CD4-positive, alpha-beta T cell treated with Interferon alpha-2 for 1 hour (primary cell): ENCODE measurements at places on chromosomes 5 and 9.

- DNase-seq, result peak; percentile 20
Measured at GRCh38 chr5:151427258-151427657, 20.1 kb upstream of the SLC36A1 start.

GRCh38 chr5:99644822-99645221 is 716.0 kb upstream of the CHD1 start:
- no peak for DNase-seq

- DNase-seq, result no peak
Measured at GRCh38 chr9:72420783-72421182, 55.8 kb upstream of the ZFAND5 start.

- no peak for DNase-seq
Measured at GRCh38 chr5:151153300-151153699, 4.3 kb downstream of the ANXA6 start.

- DNase-seq, result no peak
Measured at GRCh38 chr5:96228408-96228807, 204.6 kb downstream of the PCSK1 start.

- DNase-seq, result no peak
Measured at GRCh38 chr5:180367991-180368390, 14.9 kb upstream of the GFPT2 start.

GRCh38 chr9:2413160-2413805 is 208.3 kb upstream of the VLDLR start:
- no peak for DNase-seq

GRCh38 chr5:139232147-139232724 is 34.1 kb upstream of the SIL1 start:
- no peak for DNase-seq

DNA sequence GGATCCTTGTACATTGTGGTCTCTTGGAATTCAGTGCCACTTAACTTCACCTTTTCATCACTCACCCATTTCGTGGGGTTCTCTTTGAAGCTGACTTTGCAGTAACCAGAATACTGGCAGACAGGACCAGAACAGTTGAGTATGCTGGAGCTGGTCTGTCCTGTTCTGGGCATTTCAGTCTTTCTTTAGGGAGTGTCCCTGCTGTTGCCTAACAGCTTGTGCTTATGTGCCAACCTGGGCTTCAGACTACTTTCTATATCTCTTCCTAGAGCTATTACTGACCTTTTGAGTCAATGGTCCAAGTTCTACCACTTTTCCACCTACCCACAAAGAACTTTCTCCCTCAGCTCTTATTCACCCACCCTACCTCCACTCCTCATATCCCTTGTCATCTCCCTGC is 10.0 kb upstream of the INSL6 start:
- DNase-seq, result no peak

DNA sequence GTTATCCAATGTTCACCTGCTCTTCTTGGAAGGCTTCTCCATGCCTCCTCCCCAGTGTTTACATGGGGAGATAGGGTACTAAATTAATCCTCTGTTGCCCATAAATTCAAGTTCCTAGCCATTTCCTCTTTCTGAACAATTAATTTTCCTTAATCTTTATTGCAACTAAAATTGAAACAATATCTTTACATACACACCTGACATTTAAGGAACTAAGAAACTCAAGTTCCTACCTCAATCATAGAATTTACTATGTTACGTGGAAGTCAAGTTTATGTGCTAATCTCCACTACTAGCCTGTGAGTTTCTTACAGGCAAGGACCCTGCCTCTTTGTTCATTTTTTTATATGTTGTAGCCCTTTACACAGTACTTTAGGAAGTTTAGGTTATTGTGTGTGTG is 10.1 kb upstream of the ADRB2 start:
- DNase-seq, result no peak

GRCh38 chr5:96855031-96855872 is 21.0 kb upstream of the ERAP2 start:
- no peak for DNase-seq

GRCh38 chr5:61625137-61625561 is 293.1 kb downstream of the ZSWIM6 start:
- DNase-seq, result no peak

- DNase-seq, result no peak
Measured at GRCh38 chr5:106303911-106304310, 1366.8 kb downstream of the EFNA5 start.

GRCh38 chr5:132054697-132055440 is 5.6 kb upstream of the IL3 start:
- DNase-seq, result no peak

DNA sequence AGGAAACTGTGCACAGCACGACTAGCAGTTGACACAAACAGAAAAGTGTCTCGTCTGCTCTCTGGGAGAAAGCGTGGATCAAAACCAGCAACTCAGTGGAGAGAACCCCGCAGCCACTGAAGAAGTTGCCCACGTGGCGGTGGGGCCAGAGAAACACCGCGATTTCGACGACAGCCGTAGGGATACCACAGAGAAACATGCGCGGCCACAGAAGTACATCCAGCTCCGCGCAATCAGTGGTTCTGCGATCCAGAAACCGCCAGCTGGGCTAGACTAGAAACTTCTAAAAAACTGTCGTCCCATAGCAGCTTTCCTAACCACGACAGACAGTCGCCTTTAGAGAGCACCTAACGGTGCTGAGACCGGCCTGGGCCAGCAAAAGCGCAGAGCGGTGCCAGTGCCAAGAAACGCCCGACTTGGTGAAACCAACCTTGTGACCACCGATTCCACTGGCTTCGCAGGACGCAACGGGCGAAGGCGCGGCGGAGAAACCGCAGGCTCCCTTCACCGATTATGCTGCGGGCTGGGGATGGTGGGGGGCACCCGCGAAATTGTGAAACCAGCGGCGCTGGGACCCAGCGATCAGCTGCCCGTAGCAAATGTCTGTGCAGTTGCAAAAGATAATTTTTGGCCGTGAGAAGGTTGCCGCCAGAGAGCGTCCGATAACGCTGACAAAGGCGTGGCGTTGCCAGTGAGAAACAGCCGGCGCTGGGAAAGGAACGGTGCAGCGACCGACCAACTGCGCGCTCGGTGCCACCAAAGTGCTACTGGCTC is 2.7 kb upstream of the ANXA2R start:
- DNase-seq, result peak; percentile 80

DNA sequence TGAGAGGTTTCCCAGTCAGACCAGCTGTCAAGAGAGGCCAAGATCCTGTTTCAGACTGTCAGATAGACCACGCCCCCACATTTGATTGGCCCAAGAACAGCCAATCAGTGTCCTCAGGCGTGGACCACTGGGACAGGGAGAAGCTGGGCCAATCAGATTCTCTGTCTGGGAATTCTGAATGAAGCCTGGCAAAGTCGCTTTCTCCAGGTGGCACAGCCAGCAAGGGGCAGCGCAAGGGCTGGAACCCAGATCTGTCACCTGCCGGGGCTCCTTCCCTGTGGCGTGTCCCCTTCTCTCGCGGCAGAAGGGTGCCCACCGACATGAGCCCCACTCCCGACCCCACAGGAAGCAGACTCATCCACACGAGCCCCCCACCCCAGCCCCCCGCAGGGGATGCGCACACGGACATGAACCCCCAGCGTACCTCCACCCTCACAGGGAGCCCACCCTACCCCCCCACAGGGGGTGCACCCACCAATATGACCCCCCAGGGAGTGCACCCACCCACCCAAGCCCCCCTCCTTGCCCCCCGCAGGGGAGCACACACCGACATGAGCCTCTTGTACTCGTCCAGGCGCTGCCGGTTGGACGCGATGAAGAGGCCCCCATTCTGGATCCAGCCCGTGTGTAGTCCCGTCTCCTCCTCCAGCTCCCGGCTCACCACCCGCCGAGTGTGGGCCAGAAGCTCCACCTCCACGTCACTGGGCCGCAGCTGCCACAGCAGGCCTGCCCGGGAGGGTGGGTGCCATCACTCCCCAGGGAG is 6.1 kb downstream of the SARDH start:
- no peak for DNase-seq

DNA sequence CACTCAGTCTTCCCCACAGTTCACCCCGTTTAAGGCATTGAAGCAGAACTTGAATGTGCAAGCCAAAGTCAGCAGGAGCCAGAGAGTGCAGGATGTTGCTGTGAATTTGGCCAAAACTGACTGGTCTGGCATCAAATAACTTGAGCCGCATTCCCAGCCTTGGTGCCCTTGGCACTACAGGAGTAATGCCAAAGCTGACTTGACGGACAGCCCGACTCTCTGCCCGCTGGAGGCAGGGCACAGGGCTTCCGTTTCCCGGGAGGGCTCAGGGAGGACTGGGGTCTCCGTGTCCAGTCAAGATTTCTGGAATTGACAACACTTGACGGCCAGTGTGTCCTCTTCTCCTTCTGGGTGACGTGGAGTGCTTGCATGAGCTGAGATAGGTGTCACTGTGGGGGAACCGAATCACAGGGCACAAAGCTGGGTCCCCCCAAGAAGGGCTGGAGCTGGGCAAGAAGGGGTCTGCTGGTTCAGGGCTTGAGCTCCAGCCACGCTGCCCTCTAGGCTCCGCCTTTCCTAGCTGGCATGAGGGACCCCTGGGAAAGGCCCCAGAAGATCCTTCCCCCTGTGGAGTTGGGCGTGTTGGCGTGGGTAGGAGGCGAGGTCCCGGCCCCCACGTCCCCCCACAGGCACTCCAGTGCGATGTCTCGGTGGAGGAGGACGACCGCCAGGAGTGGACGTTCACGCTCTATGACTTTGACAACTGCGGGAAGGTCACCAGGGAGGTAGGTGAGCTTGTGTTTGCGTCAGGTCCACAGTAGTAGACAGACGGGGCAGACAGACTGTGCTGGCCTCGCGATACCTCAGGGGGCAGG is 25.2 kb downstream of the NKD2 start:
- no peak for DNase-seq

DNA sequence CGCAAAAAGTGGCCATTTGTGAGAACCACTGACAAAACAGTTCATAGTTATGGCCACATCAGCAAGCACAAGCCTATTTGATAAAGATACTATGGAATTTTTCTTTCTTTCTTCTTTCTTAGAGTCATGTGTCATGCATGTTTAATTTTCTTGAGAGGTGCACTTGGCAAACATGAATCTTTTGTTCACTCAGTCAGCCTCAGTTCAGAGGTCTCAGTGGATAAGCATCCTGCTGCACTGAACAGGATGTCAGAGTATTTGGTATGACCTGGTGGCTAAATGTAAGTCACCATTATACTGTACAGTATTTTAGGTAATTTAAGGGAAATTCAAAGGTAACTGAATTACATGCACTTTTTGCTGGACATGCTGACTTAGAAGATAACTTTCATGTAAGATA is 5.4 kb downstream of the NNT start:
- no peak for DNase-seq

DNA sequence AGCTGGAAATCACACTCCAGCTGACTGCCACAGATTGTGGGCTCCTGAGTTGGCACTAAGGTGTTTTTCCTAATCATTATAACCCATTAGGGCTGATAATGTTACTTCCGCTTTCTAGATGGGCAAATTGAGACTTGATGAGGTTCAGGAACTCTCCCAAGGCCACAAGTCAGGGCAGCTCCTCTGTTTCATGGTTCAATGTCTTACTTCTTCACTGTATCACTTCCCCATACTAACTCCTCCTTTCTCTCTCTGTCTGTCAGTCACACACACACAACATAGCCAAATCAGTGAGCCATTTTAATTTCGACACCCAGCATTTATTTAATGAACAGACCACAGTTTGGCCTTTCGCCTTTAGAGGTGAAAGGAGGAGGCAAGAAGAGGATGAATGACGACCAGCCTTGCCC is 17.8 kb upstream of the TRAF1 start:
- peak; percentile 38 for DNase-seq

GRCh38 chr9:82972446-82972845 is 90.5 kb downstream of the RASEF start:
- DNase-seq, result no peak

GRCh38 chr5:94776167-94776566 is 157.7 kb downstream of the SLF1 start:
- no peak for DNase-seq

DNA sequence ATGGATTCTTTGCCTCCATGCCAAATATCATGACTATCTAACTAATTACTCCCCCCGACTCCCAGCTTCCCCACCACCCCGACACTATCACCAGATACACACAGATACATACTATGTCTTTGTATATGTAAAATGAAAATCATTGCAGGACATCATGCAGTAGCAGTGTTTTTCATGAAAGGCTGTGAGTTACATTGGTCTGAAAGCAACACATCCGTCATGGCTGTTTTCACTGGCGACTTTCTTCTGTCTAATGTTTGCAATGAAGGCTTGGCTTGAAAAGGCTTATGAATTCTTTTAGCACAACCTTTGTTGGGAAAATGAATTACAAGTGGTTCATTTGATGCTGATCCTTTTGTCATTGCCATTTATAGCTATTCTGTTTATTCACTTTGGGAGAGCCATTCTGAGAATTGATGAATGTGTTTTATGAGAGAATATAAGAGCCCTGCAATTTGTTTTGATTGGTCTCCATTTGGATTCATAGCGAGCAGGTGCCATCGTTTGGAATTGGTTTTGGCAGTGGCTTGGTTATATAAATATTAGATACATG is 103.4 kb downstream of the PIP5K1B start:
- DNase-seq, result no peak

GRCh38 chr5:112549127-112549526 is 130.1 kb upstream of the EPB41L4A start:
- DNase-seq, result no peak
